Glutamatergic neuron (in vitro differentiated cells): ENCODE measurements at places on chromosomes 4 and X. TPM values are rescaled to one million over a fixed set of nuclear protein-coding genes. Genes with fewer than 3 reads are reported as not detected.

Gene CSAG2
- not detected for total RNA-seq

DNA sequence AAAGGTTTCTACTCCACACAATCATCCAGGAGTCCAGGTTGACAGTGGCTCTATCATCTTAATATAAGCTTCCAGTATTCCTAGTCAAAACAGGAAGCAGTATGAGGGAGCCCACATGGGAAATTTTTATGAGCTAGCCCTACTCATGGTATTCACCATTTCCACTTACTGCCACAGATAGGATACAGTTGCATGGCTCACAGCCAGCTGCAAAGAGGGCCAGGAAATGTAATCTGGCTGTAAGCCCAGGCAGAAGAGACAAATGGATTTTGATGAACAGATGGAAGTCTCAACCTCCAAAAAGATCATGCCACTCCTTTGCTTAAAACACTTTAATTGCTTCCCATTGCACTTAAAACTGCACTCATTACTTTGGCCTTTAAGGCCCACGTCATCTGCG lies 150.6 kb downstream of the ADAMTS3 start:
- no peak for DNase-seq

Gene SCML2
- total RNA-seq: 9.5 TPM

Gene LRIT3
- total RNA-seq: 0.12 TPM

DNA sequence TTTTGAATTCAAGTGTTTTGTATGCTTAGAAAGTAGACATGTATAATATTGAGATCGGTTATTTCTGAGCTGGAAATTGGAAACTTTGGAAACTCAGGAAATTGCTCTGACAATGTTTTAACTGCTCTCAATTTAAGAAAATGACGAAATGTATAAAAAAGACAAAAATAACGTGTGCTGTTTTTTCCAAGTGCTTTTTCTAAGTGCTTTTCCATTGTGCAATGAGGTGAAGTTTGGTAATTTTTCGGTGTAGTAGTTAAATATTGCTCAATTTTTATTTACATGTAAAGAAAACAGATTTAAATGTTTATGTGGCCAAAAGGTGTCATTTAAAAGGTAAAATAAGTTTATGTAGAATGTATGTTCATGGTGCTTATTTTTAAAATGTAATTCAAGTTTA lies 39.4 kb upstream of the RHOH start:
- DNase-seq: no peak

- DNase-seq: no peak
These were observed 369.8 kb downstream of the DTHD1 start for GRCh38 chr4:36651253-36651652.

Gene FUNDC2
- total RNA-seq: 83.9 TPM

- DNase-seq: no peak
These were observed 5.2 kb upstream of the TMEM156 start for GRCh38 chr4:39037491-39037825.

Gene MGARP
- total RNA-seq: 0.69 TPM
